ENCODE measurements at places on chromosomes 11 and 22. TPM values are rescaled to one million over a fixed set of nuclear protein-coding genes. Genes with fewer than 3 reads are reported as not detected.

- no peak for DNase-seq
These were observed 108.0 kb downstream of the PARVA start for GRCh38 chr11:12485328-12485727.

- DNase-seq = no peak
These were observed 913 bp downstream of the ZNHIT2 start for GRCh38 chr11:65116370-65117205.

DNA sequence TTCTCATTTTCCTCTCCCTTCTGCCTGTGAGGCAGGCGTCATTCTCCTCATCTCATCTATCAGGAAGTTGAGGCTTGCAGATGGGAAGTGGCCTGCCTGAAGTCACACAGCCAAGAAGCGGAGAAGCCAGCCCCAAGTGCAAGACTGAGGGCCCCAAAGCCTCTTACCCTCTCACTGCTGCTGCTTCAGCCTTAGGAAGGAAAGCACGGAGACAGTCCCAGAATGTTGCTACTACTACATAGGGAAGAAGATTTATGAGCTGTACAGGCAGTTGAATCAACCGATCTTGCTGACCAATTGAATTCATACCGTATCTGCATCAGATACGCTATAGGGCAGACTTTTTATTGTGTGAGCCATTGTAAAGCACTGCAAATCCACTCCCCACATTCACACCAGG lies 89.0 kb downstream of the CWC15 start:
- DNase-seq = no peak

DNA sequence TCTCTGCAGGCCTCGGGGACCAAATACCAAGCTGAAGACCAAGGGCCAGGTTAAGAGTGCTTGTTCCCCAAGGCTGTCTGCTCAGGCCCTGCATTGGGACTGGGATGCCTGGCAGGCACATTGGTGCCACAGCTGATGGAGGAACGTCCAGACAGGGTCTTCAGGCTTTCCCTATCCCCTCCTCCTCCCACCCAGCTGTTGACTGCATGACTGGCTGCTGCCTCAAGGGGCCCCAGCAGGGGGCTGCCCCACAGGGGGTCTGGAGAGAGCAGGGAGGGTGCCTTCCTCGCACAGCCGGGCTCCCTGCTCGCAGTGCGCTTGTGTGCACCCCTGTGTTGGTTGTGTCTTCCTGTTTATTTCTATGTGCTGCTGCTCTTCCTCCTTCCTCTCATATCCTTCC lies 9.9 kb downstream of the RCOR2 start:
- no peak for DNase-seq

DNA sequence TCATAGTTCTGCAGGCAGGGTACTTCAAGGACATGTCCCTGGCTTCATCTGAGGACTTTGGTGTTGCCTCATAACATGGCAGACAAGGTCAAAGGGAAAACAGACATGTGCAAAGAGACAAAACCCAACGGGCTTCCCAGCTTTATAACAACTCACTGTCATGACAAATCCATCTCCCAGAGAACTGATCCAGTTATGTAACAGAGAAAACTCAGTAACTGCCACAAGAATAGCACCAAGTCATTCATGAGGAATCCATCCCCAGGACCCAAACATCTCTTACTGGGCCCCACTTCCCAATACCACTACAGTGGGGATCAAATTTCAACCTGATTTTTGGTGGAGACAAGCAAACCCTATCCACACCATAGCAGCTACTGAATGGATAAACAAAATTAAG lies 13.0 kb downstream of the OR52N4 start:
- DNase-seq = no peak

GRCh38 chr11:41665441-41666360 lies 206.2 kb upstream of the LRRC4C start:
- no peak for DNase-seq

DNA sequence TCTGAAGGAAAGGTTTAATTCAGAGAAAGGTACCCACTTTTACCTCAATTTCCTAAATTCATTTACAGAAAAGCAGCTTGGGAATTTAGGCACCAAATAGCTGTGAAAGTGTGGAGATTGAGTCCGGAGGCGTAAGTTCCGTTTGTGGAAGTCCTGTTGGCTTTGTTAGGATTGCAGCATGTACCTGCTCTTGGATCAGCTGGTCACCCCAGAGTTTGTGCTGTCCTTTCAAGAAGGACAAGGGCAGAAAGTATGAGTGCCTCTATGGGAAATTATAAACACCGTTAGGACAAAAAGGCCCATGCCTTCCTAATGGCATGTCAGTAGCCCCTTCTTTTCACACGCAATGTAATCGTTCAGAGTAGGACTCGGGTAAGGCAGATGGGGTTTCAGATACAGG lies 97.8 kb downstream of the SCN3B start:
- DNase-seq = no peak

PNPLA3 gene
- polyA plus RNA-seq = 2.0 TPM

DNA sequence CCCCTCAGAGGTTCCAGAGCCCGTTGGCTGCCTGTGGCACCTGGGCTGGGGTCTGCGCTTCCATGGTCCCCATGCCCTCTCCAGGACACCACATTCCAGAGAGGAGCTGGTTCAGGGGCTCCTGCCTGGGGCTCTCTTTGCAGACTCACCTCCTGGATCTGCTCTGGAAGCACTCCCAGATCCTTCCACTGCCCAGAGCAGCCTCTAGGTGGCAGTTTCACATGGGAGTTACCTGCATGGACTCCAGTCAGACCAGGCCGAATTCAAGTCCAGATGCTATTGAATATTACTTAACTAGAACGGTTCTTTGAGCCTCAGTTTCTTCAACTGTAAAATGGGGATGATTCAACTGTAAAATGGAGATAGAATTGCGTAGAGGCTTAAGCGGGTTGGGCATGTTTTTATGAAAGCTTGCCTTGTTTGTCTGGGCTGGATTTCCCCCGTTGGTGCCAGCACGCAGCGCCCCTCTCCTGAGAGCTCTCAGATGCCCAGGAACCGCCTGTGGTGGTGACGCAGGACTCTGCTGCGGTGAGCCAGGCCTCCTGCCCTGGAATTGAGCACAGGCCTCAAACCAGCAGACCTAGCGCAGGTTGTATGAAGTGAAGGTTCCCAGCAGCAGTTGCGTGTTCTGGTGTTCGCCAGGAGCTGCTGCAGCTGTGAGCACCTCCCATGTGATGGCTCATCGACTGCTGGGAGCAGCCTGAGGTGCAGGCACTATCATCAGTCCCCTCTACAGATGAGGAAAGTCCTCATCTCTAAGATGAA lies 44.2 kb downstream of the LMO1 start:
- DNase-seq = no peak

ART1 gene
- polyA plus RNA-seq = 0.38 TPM

GRCh38 chr11:9285850-9286587 lies 20.9 kb upstream of the DENND5A start:
- no peak for DNase-seq

GRCh38 chr11:118911880-118912741 lies 13.6 kb downstream of the BCL9L start:
- no peak for DNase-seq

OR51A2 gene
- not detected for polyA plus RNA-seq

- no peak for DNase-seq
These were observed 663.4 kb upstream of the TENM4 start for GRCh38 chr11:80104191-80104590.

GRCh38 chr11:87281496-87281895 lies 243.8 kb downstream of the TMEM135 start:
- DNase-seq = no peak

- no peak for DNase-seq
These were observed 36.2 kb upstream of the CSNK2A3 start for GRCh38 chr11:11389238-11389637.

FAM83F gene
- 2.5 TPM for polyA plus RNA-seq

OR52H1 gene
- polyA plus RNA-seq = 0.13 TPM

RHOD gene
- 8.0 TPM for polyA plus RNA-seq

DNA sequence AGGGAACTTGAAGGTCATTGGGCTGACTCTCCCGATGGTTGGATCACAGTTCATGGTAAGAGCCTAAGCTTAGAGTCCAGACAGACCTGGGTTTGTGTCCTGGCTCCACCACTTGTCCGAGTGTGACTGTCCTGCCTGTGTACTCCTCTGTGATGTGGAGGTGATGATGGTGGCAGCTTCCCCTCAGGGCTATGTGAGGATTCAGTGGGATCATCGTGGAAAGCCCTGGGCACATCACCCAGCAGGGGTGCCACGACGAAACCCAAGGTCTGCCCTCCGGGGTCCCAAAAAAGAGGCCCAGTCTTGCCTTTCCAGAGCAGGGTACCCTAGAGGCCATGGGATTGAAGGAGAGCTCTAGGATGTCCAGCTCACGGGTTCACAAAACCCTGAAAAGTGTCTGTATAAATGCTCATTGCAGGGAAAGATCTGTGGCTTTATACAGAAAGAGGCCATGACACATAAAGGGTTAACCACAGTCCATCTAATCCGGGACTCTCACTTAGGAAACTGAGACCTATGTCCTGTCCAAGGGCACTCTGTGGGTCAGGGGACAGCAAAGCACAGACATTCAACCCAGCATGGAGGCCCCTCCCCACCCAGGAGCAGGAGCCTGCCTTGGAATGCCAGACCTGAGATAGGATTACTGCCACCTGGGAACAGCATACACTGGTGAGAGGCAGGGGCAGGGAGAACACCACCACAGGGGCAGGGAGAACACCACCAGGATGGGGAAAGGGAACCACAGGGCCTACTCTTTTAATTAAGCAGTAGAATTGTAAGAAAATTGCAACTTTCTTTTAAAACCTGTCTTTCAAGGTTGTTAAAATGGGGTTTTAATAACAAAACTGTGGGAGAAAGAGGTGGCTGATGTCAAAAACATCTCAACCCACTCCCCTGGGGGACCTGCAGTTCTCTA lies 51.3 kb downstream of the IGLL5 start:
- DNase-seq = no peak

GRCh38 chr22:47298017-47298785 lies 535.8 kb downstream of the TBC1D22A start:
- DNase-seq = no peak

GSTT2B gene
- polyA plus RNA-seq = 6.9 TPM

GRCh38 chr11:41235668-41236067 lies 223.8 kb downstream of the LRRC4C start:
- no peak for DNase-seq

DNA sequence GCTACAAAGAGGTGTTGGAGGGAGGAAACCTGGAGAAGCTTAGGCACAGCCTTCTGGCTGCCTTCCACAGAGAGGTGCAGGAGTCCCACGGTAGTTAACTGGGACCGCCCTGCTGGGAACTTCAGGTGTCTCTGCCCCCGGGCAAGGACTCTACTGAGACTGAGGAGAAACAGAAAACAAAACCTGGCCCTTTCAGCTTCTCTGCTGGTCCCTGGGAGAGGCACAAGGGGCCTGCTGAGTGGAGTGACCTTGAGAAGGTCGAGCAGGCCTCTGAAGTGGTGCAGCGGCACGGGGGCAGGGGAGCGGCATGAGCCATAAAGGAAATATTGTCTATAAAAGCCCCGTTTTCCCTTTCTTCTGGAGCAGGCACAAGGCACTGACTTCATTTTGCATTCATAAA lies 38.9 kb downstream of the NTM start:
- DNase-seq = no peak

GRCh38 chr22:41198027-41198580 lies 7.0 kb upstream of the L3MBTL2 start:
- DNase-seq = no peak

- no peak for DNase-seq
These were observed 390.0 kb upstream of the CNTN5 start for GRCh38 chr11:98630736-98631135.

GRCh38 chr11:44057340-44057739 lies 8.7 kb upstream of the ACCS start:
- DNase-seq = no peak

DNA sequence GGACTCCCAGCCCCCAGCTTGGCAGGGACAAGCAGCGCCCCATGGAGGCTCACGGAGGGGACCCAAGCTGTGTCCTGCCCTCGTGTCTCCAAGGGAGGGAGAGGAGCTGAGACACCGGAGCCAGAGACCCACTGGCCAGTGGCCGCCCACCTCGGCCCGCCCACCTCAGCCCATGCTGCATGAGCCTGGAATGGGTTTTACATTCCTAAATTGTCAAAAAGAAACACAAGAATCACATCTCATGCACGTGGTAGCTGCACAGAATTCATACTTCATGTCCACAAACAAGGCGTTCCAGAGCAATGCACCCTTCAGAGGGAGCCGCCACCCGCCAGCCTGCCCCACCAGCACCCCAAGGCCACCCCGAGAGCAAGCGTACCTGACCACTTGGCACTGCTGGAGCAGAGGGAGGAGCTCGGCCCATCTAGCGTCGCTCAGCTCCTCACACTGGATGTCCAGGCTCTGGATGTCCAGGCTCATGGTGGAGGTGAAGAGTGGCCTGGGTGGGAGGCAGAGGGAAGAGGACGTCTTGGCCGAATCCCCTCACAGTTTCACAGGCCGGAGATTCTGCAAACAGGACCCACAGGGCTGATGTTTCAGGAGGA lies 5.3 kb downstream of the RNH1 start:
- DNase-seq = no peak

POGLUT3 gene
- 47.7 TPM for polyA plus RNA-seq
